ENCODE measurements at places on chromosomes 6 and 20.

- DNase-seq = no peak
Observed at GRCh38 chr6:122683989-122684651, 73.9 kb downstream of the PKIB start.

DNA sequence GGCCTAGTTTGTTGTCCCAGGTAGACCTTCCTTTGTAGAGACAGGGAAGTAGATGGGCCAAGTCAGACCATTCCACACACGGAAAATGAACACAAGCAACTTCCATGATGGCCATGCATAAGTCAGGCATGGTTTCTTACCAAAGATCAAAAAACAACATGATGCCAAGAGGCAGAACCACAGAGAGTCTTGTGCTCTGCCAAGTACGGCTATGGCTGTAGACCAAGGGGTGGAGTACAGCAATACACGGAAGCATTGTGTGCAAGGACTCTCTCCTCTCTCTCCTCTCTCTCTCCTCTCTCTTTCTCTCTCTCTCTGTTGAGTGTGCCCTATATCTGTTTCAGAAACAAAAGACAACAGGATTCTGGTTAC, 4.8 kb upstream of the DUSP22 start:
- no peak for DNase-seq

- DNase-seq = no peak
Observed at GRCh38 chr20:9615766-9616454, 101.5 kb downstream of the LAMP5 start.

GRCh38 chr6:157045831-157046454, 268.8 kb downstream of the ARID1B start:
- no peak for DNase-seq

- no peak for DNase-seq
Observed at GRCh38 chr6:162942866-162943265, 215.1 kb downstream of the PACRG start.

GRCh38 chr20:47432834-47433210, 68.9 kb upstream of the NCOA3 start:
- no peak for DNase-seq

DNA sequence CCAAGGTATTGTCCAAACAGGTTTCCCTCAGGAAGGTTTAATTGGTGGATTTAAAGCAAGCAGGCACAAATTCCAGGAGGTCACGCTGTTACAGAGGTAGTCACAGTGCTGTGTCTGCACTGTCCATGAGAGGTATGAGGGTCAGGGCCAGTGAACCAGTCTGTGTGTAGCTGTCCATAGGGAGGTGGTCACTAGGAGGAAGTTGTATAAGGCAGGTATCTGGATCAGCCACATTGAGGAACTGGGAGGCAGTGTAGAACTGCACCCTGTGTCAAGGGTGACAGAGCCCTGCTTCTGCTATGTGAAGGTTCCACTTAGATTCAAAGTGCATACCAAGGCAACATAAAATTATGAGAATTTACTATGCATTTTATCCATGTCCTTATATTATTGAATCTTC, 73.3 kb downstream of the MAP3K4 start:
- DNase-seq = no peak

DNA sequence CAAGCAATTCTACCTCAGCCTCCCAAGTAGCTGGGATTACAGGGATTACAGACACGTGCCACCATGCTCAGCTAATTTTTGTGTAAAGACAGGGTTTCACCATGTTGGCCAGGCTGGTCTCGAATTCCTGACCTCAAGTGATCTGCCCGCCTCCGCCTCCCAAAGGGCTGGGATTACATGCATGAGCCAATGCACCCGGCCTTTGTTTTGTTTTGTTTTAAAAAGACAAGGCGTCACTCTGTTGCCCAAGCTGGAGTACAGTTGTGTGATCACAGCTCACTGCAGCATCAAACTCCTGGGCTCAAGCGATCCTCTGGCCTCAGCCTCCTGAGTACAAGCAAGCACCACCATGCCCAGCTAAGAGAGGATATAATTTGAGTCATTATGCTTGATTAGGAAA, 5.4 kb downstream of the SERINC3 start:
- DNase-seq = no peak

- DNase-seq = no peak
Observed at GRCh38 chr6:159063549-159063948, 18.8 kb upstream of the TAGAP start.

DNA sequence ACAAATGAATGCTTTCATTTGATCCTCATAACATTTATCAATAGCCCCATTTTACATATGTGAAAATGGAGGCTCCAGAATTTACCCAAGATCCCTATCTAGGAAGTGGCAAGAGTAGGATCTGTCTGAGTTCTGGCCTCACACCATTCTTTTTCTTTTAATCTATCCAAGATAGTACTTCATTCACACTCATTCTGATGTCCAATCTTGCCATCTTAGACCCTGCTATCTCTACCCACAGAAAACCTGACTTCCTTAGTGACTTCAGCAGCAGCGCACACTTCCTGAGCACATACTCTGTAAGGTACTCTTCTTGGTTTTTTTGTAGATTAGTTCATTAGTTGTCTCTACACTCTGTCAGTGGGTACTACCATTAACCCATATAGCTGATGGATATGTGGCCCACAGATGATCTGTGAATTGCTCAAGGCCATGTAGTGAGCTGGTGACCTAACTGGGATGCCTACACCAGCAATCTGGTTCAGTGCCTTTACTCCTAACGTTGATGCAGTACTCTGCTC, 36.3 kb downstream of the COX4I2 start:
- DNase-seq = no peak

GRCh38 chr6:63764318-63764916, 128.8 kb downstream of the PHF3 start:
- no peak for DNase-seq

All from stimulated activated CD4-positive, alpha-beta T cell treated with anti-CD3 and anti-CD28 coated beads, Interleukin-1b, Interleukin-23, amount 100 ng/mL, for 1 hour (primary cell).